ENCODE measurements at places on chromosomes 7 and 10.

DNA sequence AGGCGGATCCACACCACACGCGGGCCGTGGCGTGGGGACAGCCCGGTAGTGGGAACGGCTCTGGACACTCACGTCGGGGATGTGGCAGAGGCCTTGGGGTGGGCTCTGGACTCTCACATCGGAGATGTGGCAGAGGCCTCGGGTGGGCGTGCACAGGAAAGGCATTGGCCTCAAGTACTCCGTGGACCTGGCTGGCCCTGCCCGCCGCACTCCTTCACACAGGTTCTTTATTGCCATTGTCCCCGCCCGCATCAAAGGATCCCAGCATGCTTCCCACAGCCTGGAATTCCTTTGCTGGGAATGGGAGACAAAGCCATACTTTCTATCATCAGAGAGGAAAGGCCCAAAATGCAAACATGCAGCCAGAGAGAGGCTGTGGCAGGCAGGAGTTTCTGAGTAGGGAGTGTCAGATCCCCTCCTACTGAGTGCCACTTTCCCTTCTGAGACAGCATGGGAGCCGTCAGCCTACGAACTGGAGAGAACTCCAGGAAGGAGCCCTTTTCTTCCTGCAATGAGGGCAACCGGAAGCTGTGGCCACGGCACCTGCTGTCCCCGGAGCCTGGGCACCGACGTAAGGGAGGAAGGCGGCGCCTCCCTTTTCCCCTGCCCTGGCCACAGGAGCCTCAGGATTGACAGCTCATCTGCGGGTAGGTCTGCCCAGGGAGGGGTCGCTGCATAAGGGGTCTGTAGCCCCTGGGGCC is 51.5 kb downstream of the RBM17 start:
- peak; percentile 78 for DNase-seq

DNA sequence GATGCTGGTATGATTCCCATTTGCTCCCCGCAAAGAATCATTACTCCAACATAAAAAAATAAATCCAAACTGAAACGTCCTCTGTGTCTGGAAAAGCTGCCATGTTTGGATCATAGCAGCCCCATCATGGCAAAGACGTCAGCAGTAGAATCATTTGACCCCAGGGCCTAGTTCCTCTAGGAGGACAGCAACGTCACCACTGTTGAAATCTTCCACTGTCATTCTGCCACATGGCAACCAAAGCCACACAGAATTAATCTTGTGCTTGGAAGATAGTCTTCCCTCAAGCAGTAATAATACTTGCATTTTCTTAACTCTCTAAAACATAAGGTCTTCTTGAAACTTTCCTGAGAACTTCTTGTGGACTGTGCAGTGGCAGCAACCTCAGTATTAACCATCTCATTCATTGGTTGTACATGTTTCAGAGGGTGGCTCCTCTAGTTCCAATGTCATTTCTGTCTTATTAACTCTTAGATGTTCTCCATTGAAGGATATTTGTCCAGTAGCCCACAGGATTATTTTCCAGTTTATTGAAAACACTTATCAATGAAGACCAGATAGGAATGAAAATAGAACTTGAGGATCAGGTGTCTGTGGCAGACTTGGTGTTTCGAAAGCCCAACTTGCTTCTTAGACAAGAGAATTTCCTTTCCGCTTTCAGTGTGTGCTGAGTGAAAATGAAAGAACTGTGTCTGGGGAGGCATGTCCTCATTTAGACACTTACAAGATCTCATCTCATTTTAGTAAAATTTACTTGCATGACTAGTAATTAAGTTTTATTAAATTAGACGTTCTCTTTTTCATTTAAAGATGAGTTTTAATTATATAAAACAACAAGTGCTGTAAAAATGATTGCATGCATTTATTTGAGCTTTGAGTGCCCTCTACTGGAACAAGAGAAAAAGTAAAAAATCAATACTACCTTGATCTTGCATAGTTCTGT is 28.9 kb upstream of the INHBA start:
- DNase-seq = no peak

GRCh38 chr10:100838986-100839385 is 73.8 kb upstream of the SLF2 start:
- DNase-seq = no peak

DNA sequence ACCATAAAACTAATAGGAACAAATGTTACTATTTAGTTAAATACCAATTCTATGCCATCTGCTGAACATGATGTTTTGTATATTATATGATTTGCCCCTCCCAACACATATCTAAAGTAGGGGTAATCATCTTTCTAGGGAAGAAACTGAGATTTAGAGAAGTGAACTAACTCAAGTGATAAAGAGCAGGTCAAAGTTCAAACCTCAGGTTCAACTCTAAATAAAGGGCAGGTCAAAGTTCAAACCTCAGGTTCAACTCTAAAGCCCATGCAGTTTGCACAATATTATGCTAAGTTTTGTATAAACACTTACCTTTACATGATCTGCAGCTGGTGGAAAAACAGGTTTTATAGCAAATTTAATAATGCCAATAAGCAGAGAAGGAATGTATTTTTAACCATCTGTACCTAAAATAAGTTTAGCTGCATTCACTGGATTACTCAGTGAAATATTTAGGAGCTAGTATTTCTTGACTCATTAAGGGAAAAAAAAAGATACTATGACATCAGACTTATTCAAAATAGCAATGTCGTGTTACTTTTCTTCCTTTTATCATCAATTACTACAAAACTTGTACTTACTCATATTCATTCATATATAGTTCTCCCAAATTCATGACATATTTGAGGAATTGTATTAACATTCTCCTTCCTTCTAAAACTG is 1194.3 kb upstream of the CELF2 start:
- DNase-seq = no peak

DNA sequence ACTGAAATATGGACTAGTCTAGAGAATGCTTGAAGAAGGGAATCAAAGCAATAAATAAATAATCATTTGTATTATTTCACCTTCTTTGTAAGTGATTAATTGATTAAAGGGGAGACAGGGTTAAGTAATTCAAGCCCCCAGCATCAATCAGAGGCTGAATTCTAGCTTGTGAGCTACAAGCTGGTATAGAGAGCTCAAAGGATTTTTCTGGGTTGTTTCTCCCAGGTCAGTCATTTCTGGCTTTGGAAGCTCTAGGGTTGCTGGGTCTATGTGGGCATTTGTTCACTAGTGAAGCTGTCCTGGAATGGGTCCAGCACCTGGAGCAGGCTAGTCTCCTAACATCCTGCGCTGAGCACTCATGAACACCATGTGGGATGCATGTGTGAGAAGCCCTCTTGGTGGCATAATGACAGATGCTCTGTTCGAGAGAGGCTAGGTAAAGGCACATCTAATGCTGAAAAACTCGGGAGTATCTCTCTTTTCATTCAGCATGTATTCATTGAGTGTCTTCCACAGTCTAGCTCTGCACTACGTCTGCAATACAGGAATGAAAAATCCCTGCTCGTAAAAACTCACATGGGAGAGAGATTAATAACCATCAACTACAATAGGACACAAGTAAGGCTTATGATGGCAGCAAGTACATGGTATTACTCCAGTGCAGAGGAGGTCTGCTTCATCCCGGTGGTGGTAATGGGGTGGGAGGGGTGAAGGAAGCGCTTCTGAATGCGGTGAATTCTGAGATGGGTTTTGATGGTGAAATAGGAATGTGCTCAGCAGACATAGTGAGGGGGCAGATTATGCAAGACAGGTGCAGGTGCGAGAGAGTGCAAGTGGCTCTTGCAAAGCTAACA is 68.0 kb upstream of the NRP1 start:
- no peak for DNase-seq

GRCh38 chr7:23969443-23969842 is 259.4 kb downstream of the STK31 start:
- no peak for DNase-seq

DNA sequence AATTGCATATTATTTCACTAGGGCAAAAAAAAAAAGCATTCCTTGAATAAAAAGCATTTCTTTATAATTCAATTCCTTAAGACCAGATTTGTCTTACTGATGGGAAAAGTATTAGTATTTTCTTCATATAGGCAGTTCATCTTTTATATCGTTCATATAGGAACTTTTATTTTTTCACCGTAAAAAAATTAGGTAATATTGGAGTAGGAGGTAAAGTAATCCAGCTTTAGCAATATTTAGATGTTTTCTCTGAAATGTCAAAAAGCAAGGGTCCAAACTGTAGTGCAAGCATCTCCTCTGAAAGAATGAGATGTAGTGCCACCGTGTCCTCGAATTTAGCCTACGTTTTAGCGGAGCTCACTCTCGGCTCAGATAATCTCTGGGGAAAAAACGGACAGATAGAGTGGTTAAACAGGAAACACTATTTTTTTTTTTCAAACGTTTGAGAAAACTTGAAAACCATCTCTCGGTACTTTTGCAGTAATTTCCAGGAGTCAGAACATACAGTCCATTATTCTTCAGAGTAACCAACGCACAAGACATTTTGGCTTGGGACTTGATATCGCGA is 5.5 kb upstream of the SPAG6 start:
- DNase-seq = no peak

DNA sequence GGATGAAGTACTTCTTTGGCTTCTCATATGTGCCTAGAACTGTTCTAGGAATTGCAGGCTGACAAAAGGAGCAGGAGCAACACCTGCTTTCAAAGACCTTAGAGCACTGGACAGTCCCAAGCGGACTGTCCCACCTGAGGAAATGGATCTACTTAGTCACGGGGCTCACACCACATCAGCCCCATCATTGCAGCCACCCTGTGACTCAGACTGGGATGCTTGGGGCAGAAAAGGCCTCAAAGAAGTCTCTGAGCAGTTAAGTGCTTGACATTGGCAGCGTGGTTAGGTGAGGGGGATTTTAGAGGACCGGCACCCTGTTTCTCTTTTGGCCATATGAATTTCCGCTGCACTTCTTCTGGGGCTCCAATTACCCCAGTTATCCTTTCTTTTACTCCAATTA is 256.6 kb downstream of the USP6NL start:
- no peak for DNase-seq

GRCh38 chr7:113289140-113289740 is 170.9 kb upstream of the SMIM30 start:
- no peak for DNase-seq

DNA sequence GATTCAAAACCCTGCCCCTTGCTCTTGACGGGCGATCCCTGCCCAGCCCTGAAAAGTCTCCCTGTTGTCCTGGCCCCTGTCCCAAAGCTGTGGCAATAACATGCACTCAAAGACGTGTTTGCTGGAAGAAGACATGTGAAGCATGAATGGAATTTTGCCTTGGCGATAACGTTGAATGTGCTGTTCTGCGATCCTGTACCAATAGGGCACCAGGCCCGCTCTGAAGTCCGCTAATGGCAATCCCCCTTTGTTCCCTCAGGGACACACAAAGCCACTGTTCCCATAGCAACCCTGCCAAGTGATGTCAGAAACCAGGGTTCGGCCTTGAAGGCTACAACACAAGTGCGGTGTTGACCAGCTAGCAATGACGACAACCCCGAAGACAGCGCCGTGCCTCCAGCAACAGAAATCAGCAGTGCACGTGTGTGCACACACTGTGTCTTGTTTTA is 284.6 kb downstream of the KLF6 start:
- no peak for DNase-seq

DNA sequence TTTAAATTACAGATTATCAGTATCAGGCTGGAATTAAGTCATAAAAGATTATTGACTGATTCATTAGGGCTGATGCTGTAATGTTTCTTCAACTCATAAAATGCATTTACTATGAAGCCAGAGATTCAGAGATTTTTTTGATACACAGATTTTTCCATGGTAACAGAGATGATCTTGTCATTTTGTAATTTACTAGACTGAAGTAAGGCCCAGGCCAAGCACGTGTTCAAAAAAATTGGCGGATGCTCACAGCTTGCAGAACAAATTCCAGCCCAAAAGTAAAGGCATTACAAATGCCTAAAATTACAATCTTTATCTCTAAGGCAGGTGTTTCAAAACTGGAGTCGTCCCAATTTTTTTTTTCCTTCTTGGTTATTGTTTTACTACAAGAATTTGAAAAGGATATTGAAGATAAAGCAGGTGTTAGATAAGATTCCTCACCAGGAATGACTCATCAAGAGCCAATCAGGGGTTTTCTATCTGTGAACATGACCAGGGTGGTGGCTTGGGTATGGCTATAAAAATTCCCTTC is 78.4 kb upstream of the MEOX2 start:
- DNase-seq = no peak

DNA sequence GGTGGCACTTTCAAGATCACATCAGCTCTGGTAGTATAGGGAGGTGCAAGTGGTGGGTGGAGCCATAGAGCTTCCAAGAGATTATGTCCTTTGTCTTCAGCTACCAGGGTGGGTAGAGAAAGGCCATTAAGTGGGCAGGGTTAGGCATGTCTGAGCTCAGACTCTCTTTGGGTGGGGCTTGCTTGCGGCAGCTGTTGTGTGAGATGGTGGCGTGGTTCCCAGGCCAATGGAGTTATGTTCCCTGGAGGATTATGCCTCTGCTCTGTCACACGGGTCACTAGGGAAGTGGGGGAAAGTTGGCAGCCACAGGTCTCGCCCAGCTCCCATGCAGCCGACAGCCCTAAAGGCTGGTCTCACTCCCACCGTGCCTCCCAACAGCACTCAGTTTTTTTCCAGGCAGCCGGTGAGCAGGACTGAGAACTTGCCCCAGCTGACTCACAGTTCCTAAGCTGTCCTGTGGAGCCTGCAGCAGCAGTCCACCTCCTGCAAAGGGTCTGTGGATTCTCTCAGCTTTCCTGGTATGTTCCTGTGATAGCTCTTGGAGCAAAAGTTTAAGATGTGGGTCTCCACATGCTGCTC is 459.0 kb downstream of the SH2D4B start:
- no peak for DNase-seq

DNA sequence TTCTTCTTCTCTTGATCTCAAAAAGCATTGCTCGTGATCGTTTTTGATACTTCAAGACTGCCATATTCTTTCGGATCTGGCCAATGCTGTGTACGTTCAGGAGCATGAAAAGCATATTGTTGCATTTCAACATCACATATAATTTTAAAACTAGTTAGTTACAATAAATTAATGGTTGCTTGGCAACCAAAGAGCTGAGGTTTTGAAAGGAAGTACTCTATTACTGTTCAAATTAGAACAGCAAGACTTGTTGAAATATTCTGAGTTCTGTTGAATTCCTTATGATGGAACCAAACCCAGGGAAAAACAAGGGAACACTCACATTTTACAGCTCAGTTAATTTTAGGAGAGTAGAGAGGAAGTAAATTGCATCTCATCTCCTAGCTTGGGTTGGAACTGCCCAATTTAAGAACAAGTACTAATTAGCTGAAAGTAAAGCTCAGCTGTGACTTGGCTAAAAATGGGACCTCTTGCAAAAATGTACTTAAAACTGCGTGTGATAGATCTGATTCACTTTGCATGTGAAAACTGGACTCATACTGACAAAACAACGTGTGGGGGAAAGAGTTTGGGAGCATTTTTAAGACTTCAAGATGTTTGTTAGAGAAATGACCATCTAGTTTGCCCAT is 21.2 kb downstream of the OR9A2 start:
- no peak for DNase-seq

DNA sequence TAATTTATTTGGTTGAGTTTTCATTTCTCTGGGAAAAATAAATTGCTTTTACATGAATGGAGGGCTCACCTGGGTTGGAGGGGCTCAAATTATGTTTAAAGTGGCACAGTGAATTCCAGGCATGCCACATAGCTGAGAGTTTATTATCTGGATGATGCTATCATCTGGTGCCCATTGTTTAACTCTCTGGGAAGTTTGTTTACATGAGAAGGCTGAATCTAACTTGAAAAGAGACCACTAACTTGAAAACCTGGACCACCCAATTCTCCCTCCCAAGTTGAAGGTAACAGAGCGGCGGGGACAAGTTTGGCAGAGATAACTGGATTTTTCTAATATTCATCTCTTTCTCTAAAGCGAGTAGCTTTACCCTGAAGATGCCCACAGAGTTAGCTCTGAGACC is 321.5 kb upstream of the GHITM start:
- no peak for DNase-seq
